Thoracic aorta (tissue), 2 donors: ENCODE measurements at places on chromosomes 12 and 14. TPM values are rescaled to one million over a fixed set of nuclear protein-coding genes. Genes with fewer than 3 reads are reported as not detected.

DNA sequence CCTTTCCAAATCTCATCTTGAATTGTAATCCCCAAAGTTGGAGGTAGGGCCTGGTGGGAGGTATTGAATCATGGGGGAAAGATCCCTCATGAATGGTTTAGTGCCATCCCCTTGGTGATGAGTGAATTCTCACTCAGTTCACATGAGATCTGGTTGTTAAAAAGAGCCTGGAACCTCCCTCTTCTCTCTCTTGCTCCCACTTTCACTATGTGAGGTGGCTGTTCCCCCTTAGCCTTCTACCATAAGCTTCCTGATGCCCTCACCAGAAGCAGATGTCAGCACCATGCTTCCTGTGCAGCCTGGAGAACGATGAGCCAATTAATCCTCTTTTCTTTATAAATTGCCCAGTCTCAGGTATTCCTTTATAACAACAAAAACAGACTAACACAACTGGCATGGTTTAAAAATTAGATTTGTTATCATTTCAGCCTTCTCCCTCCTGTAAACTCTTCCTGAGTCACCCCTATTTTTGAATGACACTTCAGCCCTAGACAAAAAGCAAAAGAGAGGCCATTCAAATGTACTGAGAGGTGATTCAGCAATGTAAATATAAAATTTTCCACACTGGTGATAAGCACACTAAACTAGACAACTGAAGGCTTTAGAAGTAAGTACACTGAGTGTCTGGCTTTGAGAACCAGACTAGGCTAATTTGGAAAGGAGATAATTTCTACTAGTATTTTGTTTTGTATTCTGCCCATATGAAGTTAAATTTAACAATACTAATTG lies 212.1 kb upstream of the ABCD2 start:
- H3K27me3 ChIP-seq, result no peaks in the 10 kb centered on the region
- H3K27ac ChIP-seq, result no peak overlapping the region
- no peaks in the 10 kb centered on the region for H3K4me1 ChIP-seq
- DNase-seq, result no peak
- H3K4me3 ChIP-seq, result no peak overlapping the region

Gene NTS
- not detected for total RNA-seq

Gene SLC17A8
- total RNA-seq, result not detected

- no peak overlapping the region for H3K27ac ChIP-seq
- H3K36me3 ChIP-seq, result no peaks in the 10 kb centered on the region
- peaks cover 7% of the 10 kb centered on the region for H3K4me1 ChIP-seq
- no peak overlapping the region for H3K4me3 ChIP-seq
- DNase-seq, result no peak
- H3K27me3 ChIP-seq, result no peaks in the 10 kb centered on the region
Observed at GRCh38 chr14:99188731-99189191, 83.2 kb downstream of the BCL11B start.

Gene TSHR
- 0.63 TPM for total RNA-seq

DNA sequence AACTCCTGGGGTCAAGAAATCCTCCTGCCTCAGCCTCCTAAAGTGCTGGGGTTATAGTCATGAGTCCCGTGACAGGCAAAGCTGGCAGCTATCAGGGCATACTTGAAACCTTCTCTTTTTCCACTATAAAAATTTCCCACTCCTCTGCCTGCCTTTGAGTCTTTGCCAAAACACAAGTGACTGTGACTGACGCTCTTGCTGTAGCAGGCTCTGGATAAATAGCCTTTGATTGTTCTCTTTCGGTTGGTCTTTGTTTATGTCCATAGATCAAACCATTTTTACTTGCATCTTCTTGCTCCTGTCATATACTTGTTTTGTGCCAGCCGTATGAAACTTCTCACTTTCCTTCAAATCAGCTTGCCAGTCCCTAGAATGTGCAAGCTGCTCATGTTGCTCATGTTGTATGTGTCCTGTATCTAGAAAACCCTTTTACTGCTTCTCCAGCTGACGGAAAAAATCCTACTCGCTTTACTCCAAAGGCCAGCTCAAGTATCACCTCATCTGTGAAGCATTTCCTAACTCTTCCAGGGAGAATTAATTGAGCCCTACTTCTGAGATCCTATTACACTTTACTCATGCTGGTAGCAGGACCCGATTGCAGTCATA lies 73.1 kb downstream of the RESF1 start:
- no peaks in the 10 kb centered on the region for H3K27me3 ChIP-seq
- DNase-seq, result no peak
- no peaks in the 10 kb centered on the region for H3K4me1 ChIP-seq
- peak overlapping the region; percentile 33 for H3K4me3 ChIP-seq

DNA sequence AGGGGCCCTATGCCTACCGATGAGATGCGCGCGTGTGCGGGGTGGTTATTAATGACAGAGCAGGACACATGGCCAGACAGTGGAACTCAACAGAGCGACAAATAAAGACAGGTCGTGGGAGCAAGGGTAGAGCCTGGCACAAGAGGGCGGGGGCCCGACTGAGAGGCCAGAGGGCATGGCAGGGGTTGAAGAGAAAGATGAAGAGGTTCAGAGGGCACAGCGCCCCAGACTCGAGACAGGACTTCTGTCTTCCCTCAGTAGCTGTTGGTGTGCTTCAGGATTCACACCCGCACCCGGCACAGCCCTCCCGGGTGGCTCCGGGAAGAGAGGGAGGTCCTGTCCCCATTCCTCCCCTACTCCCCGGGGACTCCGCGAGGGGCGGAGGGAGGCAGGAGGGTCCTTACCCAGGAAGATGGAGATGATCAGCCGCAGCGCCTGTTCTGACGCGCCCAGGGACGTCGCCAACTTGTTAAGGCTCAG lies 366 bp downstream of the LPCAT3 start:
- peaks cover 16% of the 10 kb centered on the region for H3K4me1 ChIP-seq
- H3K27me3 ChIP-seq, result no peaks in the 10 kb centered on the region
- DNase-seq, result no peak
- H3K36me3 ChIP-seq, result no peaks in the 10 kb centered on the region

GRCh38 chr14:68945585-68946488 lies 33.3 kb downstream of the ACTN1 start:
- H3K4me3 ChIP-seq, result peak overlapping the region; percentile 51
- H3K36me3 ChIP-seq, result no peaks in the 10 kb centered on the region
- peak overlapping the region; percentile 94 for H3K27ac ChIP-seq
- H3K4me1 ChIP-seq, result peaks cover 97% of the 10 kb centered on the region

GRCh38 chr12:11238275-11238674 lies 31.2 kb downstream of the PRB3 start:
- H3K4me3 ChIP-seq, result no peak overlapping the region
- no peak for DNase-seq
- no peak overlapping the region for H3K27ac ChIP-seq

Gene KRT4
- not detected for total RNA-seq

DNA sequence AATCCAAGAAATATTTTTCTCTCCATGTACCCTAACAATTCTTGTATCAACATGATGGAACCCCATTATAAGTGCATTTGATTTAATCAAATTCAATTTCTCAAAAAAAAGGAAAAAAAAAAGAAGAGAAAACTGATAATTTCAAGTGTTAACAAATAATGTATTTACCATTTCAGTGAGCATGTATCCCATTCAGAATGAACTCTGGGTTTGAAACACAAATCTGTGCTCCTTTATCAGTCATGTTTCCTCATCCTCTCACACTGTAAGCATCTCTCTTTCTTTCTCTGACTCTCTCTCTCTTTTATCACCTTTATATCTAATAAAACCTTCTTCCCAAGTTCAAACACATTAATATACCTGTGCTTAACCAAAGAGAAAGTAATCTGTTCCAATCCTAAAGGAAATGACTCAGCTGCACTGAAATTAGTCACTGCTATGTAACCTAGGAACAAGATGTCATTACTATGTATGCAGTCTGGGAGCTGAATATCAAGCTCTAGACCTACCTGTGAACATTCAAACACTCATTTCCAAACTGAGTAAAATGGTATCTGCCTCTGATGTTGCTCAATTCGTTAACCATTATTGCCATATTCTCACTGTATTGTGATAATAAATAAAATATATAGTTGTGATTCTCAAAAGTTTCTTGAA lies 135.0 kb upstream of the LRIG3 start:
- no peaks in the 10 kb centered on the region for H3K4me1 ChIP-seq
- no peak for DNase-seq
- no peak overlapping the region for H3K4me3 ChIP-seq
- H3K27me3 ChIP-seq, result no peaks in the 10 kb centered on the region
- no peaks in the 10 kb centered on the region for H3K36me3 ChIP-seq
- H3K27ac ChIP-seq, result no peak overlapping the region

Gene OTX2
- total RNA-seq, result not detected

Gene GALNT16
- total RNA-seq, result 15.8 TPM

DNA sequence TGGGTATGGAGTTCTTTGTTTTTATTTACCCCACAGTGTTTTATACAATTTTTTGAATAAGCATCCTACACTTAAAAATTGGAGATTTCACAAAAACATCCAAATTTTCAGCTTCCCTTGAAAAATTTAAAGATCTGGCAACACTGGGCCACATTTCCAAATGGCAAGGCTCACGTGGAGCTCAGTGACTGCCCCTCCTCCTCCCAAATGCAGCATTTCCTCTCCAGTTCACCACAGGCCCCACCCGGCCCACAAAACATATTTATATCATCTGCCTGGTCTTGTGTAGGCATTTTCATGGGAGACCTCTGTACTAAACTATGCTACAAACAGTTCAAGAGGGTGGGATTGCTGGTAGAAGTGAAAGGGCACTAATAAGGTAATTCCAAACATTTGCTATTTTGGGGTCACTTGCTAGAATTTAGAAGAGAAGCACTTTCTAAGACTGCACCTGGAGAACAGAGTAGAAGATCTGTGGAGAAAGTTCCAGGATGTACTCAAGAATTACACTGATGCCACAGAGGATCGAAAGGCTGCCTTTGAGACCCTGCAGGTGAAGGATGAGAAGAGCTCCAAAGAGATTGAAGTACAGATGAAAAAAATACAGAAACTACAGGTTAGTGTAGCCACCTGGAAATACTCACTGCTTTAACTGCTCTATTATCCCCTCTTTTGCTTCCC lies 7.3 kb downstream of the FKBP11 start:
- no peak for DNase-seq
- no peaks in the 10 kb centered on the region for H3K4me1 ChIP-seq
- H3K36me3 ChIP-seq, result no peaks in the 10 kb centered on the region
- no peak overlapping the region for H3K27ac ChIP-seq
- no peaks in the 10 kb centered on the region for H3K27me3 ChIP-seq
- H3K4me3 ChIP-seq, result no peak overlapping the region

DNA sequence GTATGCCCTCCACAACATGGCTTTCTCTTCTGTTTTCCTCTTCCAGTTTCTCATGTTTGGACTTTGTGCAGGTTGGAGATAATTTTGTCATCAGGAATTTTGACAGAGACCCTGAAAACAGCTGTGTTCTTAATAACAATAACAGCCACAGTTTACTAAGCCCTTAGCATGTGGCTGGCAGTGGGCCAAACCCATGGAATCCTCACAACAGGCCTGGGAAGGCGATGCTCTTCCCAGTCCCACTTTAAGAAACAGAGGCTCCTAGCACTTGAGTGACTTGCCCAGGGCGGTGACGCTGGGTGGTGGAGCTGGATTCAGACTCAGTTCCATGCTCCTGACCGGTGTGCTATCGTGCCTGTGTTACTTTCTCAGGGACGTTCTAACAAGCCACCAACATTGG lies 20.1 kb upstream of the PLEKHG3 start:
- peaks cover 44% of the 10 kb centered on the region for H3K4me1 ChIP-seq
- H3K36me3 ChIP-seq, result no peaks in the 10 kb centered on the region
- no peak overlapping the region for H3K4me3 ChIP-seq
- H3K27ac ChIP-seq, result no peak overlapping the region
- H3K27me3 ChIP-seq, result no peaks in the 10 kb centered on the region

Gene HOTAIR
- not detected for total RNA-seq

GRCh38 chr14:24984846-24985589 lies 64.9 kb downstream of the STXBP6 start:
- no peak overlapping the region for H3K4me3 ChIP-seq
- H3K36me3 ChIP-seq, result no peaks in the 10 kb centered on the region
- no peak overlapping the region for H3K27ac ChIP-seq
- DNase-seq, result no peak
- H3K27me3 ChIP-seq, result no peaks in the 10 kb centered on the region

GRCh38 chr14:76697246-76697905 lies 63.9 kb upstream of the VASH1 start:
- DNase-seq, result no peak
- peaks cover 38% of the 10 kb centered on the region for H3K4me1 ChIP-seq
- no peaks in the 10 kb centered on the region for H3K36me3 ChIP-seq

Gene MTA1
- 77.2 TPM for total RNA-seq

Gene OVCH1
- total RNA-seq, result 0.78 TPM

DNA sequence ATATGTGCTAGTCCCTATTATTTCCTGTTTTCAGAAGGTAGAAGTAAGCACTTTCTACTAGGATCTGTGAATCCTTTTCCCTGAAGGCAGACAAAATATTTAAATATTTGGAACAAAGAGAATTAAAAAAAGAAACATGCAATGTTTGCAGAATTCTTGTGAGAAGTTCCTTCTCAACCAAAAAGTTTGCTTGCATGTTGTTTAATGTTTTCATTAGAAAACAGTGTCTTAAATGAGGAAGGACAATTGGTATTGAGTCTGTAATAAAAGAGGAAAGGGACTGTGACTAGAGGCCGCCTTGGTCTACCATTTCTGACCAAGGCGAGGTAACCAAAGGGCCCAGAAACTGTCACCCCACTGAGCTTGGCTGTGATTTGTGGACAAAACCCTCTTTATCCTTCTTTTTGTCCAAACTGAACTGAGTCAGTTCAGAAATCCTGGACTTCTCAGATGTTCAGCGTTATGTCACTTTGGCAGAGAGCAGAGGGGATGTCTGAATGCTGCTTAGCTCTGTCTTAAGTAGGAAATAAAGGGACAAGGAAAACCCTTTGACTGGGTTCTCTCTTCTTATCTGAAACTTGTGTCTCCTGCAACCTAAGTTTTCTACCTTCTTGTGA lies 129.8 kb upstream of the CPM start:
- H3K4me3 ChIP-seq, result no peak overlapping the region
- no peak overlapping the region for H3K27ac ChIP-seq
- no peak for DNase-seq
- no peaks in the 10 kb centered on the region for H3K27me3 ChIP-seq

GRCh38 chr14:59482541-59483331 lies 1.5 kb downstream of the L3HYPDH start:
- DNase-seq, result peak; percentile 45
- peaks cover 62% of the 10 kb centered on the region for H3K4me1 ChIP-seq
- no peaks in the 10 kb centered on the region for H3K36me3 ChIP-seq

Gene SERPINA9
- not detected for total RNA-seq

DNA sequence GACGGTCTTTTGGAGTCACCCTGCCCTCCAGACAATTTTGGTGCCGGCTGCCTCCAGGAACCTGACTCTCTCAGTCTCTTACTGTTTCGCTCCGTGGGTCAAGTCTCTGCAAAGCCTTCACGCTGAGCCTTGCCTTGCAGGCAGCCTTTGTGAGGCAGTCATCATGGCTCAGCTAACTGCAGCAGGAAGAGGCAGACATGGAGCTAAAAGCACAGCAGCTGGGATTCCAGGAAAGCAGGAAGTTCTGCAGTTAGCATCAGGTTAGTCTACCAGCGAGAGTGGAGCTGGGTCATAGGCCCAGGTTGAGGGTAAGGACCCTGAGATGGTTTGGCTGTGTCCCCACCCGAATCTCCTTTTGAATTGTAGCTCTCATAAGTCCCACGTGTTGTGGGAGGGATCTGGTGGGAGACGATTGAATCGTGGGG lies 305.4 kb downstream of the PCNX1 start:
- no peaks in the 10 kb centered on the region for H3K36me3 ChIP-seq
- no peaks in the 10 kb centered on the region for H3K4me1 ChIP-seq
- H3K27ac ChIP-seq, result no peak overlapping the region
- no peaks in the 10 kb centered on the region for H3K27me3 ChIP-seq
- DNase-seq, result no peak
